ENCODE measurements at places on chromosomes 7 and 10. TPM values are rescaled to one million over a fixed set of nuclear protein-coding genes. Genes with fewer than 3 reads are reported as not detected.
A peak's percentile ranks its signal among the peaks of the same experiment; 100 is the strongest.

DNA sequence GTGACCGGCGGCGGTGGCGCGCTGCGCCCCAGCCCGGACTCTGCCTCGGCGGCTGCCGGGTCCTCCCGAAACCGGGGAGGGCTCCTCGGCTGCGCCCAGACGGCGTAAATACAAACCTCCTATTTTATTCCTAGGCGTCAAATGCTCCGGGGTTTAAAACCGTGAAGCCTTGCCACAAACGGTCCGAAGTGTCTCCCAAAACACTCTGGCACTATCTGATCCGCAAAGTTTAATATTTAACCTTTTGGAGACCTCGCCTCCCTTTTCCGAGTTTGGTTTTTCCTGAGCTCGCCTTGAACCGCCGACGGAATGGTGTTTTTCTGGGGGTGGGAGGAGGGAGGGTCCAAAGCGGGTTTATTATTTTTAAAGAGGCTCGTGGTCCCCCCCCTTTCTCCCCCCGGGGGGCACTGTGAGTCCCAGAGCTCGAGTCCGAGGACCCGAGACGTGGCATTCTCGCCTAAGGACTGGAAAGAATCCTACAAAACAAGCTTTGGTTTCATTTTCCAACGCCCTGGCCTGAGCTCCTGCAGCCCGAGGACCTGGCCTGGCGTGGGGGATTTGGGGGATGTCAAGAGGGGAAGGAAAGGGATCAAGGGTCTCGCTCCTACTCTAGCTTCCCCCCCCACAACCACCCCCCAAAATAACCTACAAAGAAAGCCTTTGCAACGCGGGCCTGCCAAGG, 1.8 kb downstream of the TNRC18 start:
- no peak for DNase-seq

DNA sequence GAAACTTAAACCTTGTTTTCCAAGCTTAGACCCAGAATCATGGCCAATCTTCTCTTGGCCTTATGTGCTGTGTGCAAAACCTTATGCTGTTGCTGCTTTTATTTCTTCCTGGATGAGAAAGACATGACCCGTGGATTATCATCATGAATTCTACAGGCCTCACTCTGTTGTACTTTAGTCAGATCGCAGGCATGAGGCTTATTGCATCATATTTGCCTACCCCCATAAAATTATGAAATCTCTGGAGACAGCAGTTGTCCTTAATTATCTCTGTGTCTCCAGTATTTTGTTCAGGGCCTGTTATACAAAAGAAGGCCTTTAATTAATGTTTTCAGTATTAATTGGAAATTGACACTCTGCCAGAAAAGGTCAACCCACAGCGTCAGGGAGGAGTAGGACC, 71.6 kb downstream of the PLCE1 start:
- no peak for DNase-seq

- no peak for DNase-seq
Measured at GRCh38 chr7:18505870-18506460, 10.4 kb downstream of the HDAC9 start.

- no peak for DNase-seq
Measured at GRCh38 chr10:123554656-123555055, 111.5 kb upstream of the GPR26 start.

- no peak for DNase-seq
Measured at GRCh38 chr7:138979988-138980562, 1.1 kb downstream of the KIAA1549 start.

GRCh38 chr10:33211106-33211878, 123.2 kb downstream of the NRP1 start:
- no peak for DNase-seq

- no peak for DNase-seq
Measured at GRCh38 chr10:96410296-96410695, 51.5 kb upstream of the OPALIN start.

GRCh38 chr10:67923551-67923950, 39.1 kb downstream of the SIRT1 start:
- no peak for DNase-seq

DNA sequence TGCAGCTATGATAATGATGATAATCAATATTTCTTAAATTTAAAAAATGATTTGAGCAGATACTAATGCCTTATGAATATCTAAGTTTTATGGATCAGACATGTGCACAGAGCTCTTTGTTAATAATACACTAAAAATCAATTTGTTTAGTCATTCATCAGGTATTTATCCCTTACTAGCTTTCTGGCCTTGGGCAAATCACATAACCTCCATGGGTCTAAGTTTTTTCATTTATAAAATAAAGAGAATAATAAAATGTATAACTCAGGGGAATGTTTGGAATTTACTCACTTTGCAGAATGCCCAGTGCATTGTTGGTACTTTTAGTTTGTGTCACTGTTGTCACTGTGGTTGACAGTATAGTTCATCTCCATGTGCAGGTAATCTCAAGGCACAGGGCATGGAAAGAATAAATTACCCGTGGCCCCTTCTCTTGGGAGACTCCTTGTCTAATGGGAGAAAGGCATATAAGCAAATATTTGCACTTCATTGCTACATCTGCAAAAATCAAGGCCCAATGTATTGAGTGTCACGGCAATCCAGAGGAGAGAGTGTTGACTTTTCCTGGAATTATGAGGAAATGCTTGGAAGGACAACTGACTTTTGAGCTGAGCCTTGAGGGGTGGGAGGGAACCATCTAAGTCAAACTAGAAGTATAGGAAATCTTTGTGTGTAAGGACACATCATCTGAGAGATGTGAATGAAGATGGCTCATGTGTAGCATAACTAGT, 64.7 kb upstream of the CTTNBP2 start:
- DNase-seq: no peak

DNA sequence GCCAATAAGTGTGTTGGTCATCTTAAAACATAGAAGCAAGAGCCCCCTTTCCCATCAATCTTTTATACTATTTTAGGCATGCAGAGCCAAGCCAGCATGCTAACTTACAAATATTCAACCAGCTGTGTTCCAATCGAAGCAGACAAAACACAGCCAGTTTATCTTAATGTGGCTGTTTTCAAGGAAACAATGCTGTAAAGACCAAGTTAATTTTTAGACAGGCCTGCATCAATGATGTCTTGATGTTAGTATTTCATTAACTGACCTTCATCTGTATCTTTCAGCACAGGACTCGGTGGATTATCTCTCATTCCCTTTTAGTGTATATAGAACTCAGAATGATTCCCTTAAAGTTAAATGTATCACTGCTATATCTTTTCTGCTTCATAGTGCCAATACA, 262.0 kb upstream of the ZWINT start:
- DNase-seq: peak; percentile 2

DNA sequence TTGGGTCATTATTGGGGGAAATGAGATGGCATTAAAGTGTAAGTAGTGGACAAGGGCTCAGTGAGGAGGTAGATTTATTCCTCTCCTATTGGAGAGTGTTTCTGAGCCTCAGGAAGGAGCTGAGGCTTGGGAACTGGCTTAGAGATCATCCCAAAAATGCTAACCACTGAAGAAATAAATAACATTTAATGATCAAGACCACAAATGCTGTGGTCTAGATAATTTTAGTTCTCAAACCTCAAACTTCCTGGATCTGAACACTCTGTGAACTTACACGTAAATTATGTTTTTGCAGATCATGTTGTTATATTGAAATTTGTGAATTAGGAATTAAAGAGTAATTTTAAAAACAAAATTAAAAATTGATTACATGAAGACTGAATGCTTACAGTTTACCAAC, 27.3 kb downstream of the MDFIC start:
- DNase-seq: no peak

DNA sequence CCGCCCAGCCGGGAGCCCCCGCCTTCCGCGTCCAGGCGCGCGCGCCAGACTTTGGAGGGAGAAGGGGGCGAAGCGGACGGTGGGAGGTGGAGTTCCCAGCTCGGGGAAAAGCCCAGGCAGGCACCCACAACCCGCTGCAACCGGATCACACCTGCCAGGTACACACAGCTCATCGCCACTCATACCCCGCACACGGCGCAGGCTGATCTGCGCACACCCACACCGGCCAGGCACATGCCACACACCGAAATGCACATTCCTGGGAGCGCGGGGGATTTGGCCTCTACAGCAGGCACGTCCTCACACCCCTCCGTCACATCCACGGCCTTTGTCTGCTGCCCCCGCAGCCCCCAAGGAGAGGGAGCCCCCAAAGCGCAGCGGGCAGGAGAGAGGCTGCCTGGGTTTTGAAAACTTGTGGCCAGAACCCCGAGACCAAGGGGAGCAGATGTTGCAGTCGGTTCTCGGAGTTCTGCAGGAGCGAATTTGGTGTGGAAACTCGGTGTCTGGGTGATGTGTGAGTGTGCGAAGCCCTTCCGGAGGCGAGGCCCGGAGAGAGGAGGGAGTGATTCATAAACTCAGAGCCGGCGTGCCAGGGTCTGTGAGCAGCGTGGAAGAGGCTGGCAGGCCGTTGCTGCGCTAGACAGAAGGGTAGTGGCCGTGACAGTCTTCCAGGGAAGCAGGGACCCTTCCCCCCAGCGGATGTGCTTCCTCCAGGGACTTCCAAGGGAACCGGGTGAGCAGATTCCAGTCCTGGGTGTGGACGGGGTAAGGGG, 734 bp downstream of the CHST3 start:
- DNase-seq: peak; percentile 55

Gene CH25H
- not detected for polyA plus RNA-seq

Gene SDK1
- 7.1 TPM for polyA plus RNA-seq

Gene SFMBT2
- 9.3 TPM for polyA plus RNA-seq

Gene RAMP3
- 8.2 TPM for polyA plus RNA-seq

Gene DMTF1
- 269 TPM for polyA plus RNA-seq

Gene MLLT10
- polyA plus RNA-seq: 56.9 TPM

Gene IDI2
- polyA plus RNA-seq: not detected
